Ascending aorta (tissue), 2 donors: ENCODE measurements at places on chromosomes 3 and 15. TPM values are rescaled to one million over a fixed set of nuclear protein-coding genes. Genes with fewer than 3 reads are reported as not detected.

DNA sequence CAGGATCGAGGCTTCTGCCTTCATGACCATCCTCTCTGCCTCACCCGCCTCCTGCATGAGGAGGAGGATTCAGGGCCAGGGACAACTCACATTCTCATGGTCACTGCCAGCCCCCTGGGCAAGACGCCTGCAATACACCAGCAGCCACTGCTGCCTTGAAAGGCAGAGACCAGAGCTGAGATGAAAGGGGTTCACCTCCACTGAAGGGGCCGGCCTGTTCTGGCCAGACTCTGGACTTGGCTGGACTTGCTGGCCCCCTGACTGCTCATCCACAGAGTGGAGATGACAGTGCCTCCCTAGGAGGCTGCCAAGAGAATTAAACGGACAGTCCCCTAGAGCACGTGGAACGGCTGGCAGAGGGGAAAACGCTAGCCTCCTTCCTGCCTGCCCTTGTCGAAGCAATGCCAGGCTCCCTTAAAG is 35.2 kb downstream of the MGLL start:
- H3K4me3 ChIP-seq = peak overlapping the region; percentile 30
- peaks cover 39% of the 10 kb centered on the region for H3K4me1 ChIP-seq
- no peaks in the 10 kb centered on the region for H3K36me3 ChIP-seq
- peak overlapping the region; percentile 66 for H3K27ac ChIP-seq
- H3K27me3 ChIP-seq = no peaks in the 10 kb centered on the region

- no peak for DNase-seq
- H3K27ac ChIP-seq = no peak overlapping the region
- peaks cover 63% of the 10 kb centered on the region for H3K36me3 ChIP-seq
- H3K4me3 ChIP-seq = no peak overlapping the region
- no peaks in the 10 kb centered on the region for H3K4me1 ChIP-seq
- H3K27me3 ChIP-seq = no peaks in the 10 kb centered on the region
Measured at GRCh38 chr3:43334976-43335375, 48.6 kb downstream of the SNRK start.

- H3K4me1 ChIP-seq = no peaks in the 10 kb centered on the region
- no peak for DNase-seq
- H3K36me3 ChIP-seq = no peaks in the 10 kb centered on the region
- no peak overlapping the region for H3K4me3 ChIP-seq
Measured at GRCh38 chr3:108297647-108298046, 1.3 kb downstream of the HHLA2 start.

GRCh38 chr15:85692873-85693272 is 101.9 kb downstream of the KLHL25 start:
- H3K4me1 ChIP-seq = peaks cover 39% of the 10 kb centered on the region
- H3K27me3 ChIP-seq = no peaks in the 10 kb centered on the region
- no peak for DNase-seq
- H3K4me3 ChIP-seq = peak overlapping the region; percentile 6
- H3K27ac ChIP-seq = no peak overlapping the region

DNA sequence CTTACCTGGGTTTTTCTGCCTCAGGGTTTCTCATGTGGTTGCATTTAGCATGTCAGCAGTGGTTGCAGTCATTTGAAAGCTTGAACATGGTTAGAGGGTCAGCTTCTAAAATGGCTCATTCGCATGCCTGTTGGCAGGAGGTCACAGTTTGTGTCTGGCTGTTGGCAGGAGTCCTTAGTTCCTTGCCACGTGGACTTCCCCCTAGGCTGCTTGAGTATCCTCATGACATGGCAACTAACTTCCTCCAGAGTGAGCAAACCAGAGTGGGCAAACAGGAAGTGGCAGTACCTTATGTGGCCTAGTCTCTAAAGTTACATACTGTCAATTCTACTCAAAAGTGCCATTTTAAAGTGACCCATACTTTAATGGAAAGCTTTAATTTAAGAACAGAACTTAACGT is 3.4 kb upstream of the UNC13C start:
- DNase-seq = no peak
- H3K4me3 ChIP-seq = no peak overlapping the region
- H3K4me1 ChIP-seq = no peaks in the 10 kb centered on the region
- H3K36me3 ChIP-seq = no peaks in the 10 kb centered on the region
- no peak overlapping the region for H3K27ac ChIP-seq

GRCh38 chr3:37571269-37571668 is 290.4 kb upstream of the CTDSPL start:
- H3K27ac ChIP-seq = no peak overlapping the region
- no peak overlapping the region for H3K4me3 ChIP-seq
- no peaks in the 10 kb centered on the region for H3K36me3 ChIP-seq
- DNase-seq = no peak
- H3K4me1 ChIP-seq = peaks cover 21% of the 10 kb centered on the region

GRCh38 chr3:101784855-101785613 is 6.0 kb downstream of the NXPE3 start:
- H3K27ac ChIP-seq = peak overlapping the region; percentile 5
- peaks cover under 1% of the 10 kb centered on the region for H3K4me1 ChIP-seq
- H3K4me3 ChIP-seq = no peak overlapping the region
- no peak for DNase-seq
- peaks cover 51% of the 10 kb centered on the region for H3K36me3 ChIP-seq
- no peaks in the 10 kb centered on the region for H3K27me3 ChIP-seq

GRCh38 chr15:31269816-31270575 is 56.6 kb upstream of the KLF13 start:
- no peaks in the 10 kb centered on the region for H3K4me1 ChIP-seq
- H3K27ac ChIP-seq = no peak overlapping the region

The LAMB2 gene
- total RNA-seq = 1,772 TPM

The GATA2 gene
- 56.0 TPM for total RNA-seq

The CYP1A1 gene
- total RNA-seq = 10.3 TPM

The PRR20G gene
- not detected for total RNA-seq
